ENCODE measurements at places on chromosomes 5 and 9.

DNA sequence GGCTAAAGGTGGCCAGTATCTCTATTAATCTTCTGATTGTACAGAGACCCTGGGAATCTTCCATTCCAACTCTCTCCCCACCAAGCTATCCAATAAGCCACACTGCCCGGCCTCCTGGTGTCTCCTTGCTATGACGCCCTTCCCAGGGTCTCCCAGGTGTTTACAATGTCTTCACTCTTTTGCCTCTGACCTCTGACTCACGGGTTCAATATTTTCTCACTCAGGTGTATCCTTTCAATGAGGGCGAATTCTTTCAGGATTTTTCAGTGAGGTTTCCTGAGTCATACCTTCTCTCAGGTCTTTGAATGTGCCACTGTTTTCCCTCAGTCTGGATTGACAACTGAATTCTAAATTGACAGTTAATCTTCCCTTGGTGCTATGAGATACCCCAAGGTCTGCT is 53.7 kb upstream of the IRX4 start:
- no peak for DNase-seq

GRCh38 chr5:177425196-177425800 is 1.2 kb upstream of the GRK6 start:
- no peak for DNase-seq

DNA sequence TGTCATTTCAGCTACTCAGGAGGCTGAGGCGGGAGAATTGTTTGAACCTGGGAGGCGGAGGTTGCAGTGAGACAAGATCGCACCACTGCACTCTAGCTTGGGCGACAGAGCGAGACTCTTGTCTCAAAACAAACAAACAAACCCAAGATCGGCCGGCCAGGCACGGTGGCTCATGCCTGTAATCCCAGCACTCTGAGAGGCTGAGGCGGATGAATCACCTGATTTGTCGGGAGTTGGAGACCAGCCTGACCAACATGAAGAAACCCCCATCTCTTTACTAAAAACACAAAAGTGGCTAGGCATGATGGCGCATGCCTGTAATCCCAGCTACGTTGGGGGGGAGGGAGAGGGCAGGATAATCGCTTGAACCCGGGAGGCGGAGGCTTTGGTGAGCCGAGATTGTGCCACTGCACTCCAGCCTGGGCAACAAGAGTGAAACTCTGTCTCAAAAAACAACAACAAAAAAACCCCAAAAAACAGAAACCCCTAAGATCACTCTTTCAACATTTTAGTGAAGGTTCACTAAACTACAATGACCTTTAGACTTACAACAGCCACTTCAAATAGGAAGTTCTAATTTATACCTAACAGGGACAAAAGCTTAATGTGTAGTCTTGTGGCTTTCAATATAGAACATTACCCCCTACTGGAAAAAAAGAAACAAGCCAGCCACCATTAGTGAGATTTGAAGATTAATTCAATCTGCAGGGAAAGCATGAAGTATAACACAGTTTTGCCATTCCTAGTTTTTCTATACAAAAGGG is 7.0 kb downstream of the HSPA9 start:
- DNase-seq, result no peak

- DNase-seq, result no peak
These were observed 7.2 kb upstream of the KLHL3 start for GRCh38 chr5:137743031-137743640.

GRCh38 chr5:124156415-124156996 is 589.9 kb downstream of the ZNF608 start:
- no peak for DNase-seq

- no peak for DNase-seq
These were observed 210.9 kb downstream of the FRMD3 start for GRCh38 chr9:83327323-83327722.

GRCh38 chr9:88041447-88041846 is 67.1 kb upstream of the CDK20 start:
- DNase-seq, result no peak

DNA sequence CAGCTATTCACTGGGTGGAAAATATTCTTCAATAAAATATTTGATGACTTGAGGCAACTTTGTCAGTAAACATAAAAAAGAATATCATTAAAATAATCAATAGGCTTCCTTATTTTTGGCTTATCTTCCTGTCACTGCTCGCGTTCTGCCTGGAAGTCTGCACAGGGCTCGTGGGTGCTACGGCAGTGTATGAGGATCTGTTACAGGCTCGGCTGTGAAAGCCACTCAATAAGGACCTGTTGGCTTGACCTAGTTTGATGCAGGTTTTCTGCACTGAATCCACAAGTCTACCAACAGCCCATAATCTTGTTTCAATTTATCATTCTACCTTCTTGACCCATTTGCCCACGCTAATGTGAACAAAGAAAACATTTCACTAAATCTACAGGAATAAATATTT is 97.2 kb downstream of the PDZD2 start:
- DNase-seq, result no peak

GRCh38 chr9:131487621-131488031 is 15.1 kb upstream of the POMT1 start:
- DNase-seq, result no peak

DNA sequence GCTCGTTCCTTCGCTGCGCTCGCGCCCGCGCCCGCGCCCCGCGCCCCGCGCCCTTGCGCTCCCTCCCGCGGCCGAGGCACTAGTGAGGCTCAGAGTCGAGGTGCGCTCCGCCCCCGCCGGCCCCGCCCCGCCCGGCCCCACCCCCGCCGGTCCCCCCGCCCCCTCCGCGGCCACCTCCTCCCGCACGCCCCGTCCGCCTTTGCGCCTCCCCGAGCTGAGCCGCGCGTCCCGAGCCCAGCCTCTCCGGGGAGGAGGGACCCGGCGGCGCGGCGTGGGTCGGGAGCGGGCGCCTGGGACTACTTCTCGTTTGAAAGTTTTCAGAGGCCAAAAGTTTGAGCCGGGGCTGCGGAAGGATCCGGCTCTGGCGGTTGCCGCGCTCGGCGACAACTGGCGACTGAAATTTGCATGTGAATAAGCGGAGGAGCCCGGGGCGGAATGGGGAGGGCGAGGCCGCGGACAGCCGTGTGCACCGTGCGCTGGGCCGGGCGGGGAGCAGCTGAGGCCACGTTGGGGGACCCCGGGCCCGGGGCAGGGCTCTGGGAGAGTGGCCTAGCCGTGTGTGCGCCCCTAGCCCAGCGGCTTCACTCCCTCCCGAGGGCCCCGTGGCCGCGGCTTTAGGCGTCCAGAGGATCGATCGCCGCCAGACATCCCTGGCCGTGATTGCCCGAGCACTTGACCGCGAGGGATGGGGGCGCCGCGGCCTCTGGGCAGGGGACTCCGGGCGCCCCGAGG is at the start of gene NOTCH1:
Gene NOTCH1, minus strand, starts transcription at position 84 of the 732 bp plus-strand sequence. CDS start 262 bp downstream, outside the sequence.
- peak; percentile 88 for DNase-seq

DNA sequence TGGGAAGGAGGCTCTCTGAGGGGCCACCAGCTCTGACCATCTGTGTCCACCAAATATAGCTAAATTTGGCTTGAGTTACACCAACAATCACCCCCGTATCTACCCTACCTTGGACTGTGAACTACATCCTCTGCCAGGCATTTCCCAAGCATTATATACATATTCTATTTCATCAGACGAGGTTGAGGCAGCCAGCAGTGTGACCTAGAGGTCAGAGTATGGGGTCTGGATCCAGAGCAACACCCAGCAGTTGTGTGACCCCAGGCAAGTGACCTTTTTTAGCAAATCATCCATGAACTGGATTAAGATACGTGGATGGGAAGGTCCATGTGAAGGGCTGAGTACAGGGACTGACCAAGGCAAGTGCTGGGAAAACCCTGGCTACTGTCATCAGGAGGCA is 180.6 kb downstream of the HSPA4 start:
- DNase-seq, result no peak

DNA sequence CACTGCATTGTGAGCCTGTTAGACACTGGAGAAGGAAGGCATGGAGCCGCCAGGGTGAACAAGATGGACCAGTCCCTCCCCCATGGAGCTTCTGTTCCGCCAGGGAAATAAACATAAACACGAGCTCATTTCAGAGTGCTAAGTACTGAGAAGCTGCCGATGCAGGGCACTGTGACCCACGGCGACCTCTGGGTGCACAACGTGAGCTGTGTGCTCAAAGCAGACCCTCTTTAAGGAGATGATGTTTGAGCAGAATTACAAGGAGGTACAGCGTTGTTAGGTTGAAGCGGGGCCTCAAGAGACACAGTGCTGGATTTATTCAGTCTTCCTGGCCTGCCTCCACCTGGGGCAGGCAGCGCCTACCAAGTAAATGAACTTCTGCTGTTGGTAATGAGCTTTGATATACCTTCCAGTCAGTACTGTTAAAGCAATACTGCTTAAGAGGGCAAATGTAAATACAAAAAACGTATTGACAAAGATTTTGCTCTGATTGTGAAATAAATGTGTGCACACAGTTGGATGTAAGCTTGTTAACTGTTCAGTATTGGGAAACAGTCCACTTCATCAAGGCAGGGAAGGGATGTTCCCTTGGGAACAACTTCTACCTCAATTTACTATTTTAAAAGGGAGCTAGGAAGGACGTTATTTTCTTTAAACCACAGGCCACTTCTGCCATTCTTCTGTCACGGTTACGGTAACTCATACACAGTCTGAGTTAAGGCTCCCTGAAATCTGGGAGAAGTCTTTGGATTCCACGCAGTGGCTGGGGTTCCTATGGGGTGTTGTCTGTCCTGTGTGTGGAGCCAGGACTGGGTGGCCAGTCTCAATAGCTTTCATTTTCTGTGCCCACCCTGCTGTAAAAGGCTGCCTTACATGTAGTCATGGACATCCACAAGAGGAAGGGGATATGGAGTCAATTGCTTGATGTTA is 48.9 kb upstream of the DMRT1 start:
- DNase-seq, result no peak

- DNase-seq, result no peak
These were observed 4.5 kb downstream of the NOXA1 start for GRCh38 chr9:137427454-137428310.

- DNase-seq, result peak; percentile 36
These were observed 185.8 kb downstream of the CDK5RAP2 start for GRCh38 chr9:120394058-120394669.

DNA sequence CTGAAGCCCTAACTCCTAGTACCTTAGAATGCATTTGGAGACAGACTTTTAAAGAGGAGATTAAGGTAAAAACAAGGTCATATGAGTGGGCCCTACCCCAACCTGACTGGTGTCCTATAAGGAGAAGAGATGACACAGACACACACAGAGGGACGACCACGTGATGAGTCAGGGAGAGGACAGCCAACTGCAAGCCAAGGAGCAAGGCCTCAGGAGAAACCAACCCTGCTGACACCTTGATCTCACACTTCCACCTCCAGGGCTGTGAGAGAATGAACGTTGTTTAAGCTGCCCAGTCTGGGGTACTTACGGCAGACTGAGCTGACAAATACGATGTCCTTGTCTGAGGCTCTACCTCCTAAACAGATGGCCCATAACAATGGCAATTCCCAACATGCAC is 93.6 kb downstream of the ROR2 start:
- peak; percentile 5 for DNase-seq

DNA sequence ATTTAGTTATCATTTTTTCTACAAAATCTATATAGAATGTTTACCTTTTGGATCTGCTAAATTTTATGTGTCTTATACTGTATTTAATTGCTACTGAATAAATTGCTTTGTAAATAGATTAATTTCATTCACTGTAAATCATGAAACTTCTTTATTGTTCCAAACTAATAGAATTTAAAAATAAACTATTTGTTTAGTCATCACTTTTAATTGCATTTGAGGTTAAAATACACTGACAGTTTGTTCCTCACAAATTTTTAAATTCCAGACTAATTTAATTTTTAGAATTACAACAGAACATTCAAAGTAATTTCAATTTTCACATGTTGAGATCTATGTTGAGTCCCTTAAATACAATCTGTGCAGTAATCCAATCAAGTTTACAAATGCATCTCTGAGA is 1633.2 kb upstream of the NUDT12 start:
- no peak for DNase-seq

- DNase-seq, result no peak
These were observed 29.0 kb downstream of the MTMR12 start for GRCh38 chr5:32283539-32284377.

- DNase-seq, result no peak
These were observed 35.4 kb upstream of the TGFBR1 start for GRCh38 chr9:99069546-99069945.

DNA sequence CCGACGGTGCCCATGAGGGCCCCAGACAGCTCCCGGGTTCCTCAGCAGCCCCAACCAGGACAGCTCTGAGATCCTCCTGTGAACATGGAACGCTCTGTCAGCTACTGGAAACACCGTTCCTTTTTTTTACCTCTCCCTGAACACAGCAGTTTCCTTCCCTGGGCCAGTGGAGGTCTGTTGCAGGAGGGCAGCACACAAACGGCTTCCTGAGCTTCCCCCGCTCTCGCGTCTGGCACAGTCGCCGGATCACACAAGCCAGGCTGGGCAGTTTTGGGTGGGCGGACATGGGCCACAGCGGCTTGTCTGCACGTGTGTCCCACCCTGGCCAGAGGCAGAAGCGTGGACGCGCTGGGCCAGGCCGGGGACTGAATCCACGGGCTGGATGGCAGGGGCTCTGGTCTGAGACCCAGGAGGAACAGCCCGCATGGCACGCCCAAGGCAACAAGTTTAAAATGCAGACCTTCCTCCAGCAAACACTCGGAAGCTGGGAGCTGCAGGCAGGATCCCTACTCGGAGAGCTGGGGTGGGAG is 106.8 kb upstream of the SARDH start:
- DNase-seq, result no peak

DNA sequence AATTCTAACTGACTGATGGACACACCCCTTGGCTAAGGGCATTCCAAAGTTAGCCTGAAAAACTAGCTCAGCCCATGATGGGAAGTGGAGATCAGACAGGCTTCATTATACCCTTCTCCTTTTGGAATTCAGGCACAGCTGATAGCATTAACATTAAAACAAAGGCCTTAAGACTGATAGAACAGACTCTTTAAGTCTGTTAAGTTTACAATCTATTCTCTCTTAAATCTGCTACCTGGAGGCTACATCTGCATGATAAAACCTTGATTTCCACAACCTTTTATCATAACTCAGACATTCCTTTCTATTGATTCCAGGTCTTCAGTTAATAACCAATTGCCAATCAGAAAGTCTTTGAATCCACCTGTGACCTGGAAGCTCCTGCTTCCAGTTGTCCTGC is 281.4 kb downstream of the TUSC1 start:
- no peak for DNase-seq

- DNase-seq, result peak; percentile 5
These were observed 139.9 kb downstream of the RFX3 start for GRCh38 chr9:3385871-3386270.

DNA sequence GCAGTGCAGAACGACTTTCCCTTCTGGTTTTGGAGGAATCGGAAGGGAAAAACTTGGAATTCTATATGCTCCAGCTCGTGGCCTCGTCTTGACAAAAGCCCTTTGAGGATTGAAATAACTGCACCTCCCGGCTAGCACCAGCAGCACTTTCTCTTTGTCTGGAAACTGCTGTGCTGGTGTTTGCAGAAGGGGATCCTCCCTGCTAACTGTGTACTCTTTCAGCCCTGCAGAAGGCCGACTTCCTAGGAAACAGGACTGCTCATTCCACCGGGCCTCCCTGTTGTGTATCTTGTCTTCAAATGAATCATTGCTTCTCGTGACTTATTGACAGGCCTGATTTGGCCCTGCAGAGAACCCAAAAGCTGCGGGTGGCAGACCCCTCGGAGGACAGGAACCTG is 23.6 kb downstream of the STC2 start:
- no peak for DNase-seq

- DNase-seq, result no peak
These were observed 174.0 kb upstream of the NREP start for GRCh38 chr5:111930905-111931461.
